ENCODE measurements at places on chromosomes 13 and 19. TPM values are rescaled to one million over a fixed set of nuclear protein-coding genes. Genes with fewer than 3 reads are reported as not detected.

DNA sequence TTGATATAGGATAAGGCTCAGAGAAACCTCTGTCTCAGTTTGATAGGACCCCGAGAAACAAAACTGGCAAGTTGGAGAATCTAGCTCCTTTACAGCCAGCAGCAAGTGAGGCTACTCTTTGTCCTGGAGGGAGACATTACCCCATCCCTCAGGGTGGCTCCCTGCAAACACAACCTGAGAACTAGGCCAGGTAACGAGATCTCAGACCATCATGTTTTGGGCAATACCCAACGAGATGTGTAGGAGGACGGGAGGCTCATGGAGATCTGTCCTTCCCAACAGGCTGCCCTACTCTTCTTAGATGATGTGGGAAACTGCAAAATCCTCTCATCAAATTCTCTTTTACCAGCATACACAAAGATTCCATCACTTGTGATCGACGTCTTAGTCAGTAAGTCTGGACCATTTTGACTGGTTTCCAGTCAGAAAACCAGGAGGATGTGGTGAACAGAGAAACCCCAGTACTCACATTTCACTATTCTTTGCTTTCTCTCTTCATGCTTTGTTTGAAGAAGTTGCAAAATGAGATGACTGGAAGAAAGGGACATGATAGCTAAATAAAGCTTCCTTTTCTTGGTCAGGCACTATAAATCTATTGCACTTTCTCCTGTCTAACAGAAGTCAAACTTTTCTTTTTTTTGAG is 6.0 kb upstream of the CTU1 start:
- no peak for DNase-seq

The UPK1A gene
- not detected for polyA plus RNA-seq

GRCh38 chr13:51329606-51330005 is 9.9 kb upstream of the SERPINE3 start:
- DNase-seq: no peak

The NTF4 gene
- not detected for polyA plus RNA-seq

The DCT gene
- not detected for polyA plus RNA-seq

- no peak for DNase-seq
These were observed 429.8 kb downstream of the FOXO1 start for GRCh38 chr13:40236566-40237168.

DNA sequence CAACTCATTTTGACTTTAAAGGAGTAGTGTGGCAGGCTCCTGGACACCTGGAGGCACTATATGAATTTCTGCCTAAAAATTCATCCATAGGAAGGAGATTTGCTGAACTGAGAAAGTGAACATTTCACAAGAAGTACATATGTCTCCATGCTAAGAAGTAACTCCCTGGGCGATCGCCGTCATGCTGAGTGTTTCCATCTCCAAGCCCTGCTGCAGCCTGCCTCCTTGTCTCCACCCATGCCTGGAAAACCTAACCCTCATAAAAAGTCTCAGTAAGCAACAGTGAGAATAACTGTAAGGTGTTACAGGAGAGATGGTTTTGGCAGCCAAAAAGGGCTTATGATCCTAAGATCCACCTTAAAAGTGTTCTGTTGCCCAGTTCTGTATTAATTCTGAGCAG is 251.3 kb downstream of the SHISA2 start:
- no peak for DNase-seq

DNA sequence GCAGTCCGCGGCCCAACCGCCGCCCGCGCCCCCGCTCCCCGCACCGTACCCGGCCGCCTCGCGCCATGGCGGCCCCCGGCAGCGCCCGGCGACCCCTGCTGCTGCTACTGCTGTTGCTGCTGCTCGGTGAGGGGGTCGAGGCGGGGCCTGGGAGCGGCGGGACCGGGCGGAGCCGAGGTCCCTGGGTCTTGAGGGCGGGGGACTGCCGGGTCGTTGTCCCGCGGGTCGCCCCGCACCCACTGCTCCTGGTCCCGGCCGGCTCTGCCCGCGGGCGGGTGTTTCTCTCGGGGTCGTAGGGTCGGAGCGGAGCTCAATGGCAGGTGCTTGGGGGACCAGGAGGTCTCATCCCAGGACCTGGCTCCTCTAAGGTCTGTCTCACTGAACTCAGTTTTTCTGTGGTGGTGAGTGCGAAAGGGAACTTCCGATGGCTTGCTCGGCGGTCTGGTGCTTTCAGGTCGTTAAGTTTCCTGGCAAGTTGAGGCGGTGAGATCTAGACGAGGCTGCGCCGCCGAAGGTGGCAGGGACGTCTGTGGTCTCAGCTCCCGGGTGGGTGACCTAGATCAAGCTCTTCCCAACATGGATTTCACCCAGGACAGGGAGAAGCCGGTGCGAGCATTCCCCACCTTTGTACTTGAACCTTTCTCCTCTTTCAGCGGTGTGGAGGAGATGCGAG is 467 bp downstream of the LAMP1 start:
- DNase-seq: peak; percentile 63

DNA sequence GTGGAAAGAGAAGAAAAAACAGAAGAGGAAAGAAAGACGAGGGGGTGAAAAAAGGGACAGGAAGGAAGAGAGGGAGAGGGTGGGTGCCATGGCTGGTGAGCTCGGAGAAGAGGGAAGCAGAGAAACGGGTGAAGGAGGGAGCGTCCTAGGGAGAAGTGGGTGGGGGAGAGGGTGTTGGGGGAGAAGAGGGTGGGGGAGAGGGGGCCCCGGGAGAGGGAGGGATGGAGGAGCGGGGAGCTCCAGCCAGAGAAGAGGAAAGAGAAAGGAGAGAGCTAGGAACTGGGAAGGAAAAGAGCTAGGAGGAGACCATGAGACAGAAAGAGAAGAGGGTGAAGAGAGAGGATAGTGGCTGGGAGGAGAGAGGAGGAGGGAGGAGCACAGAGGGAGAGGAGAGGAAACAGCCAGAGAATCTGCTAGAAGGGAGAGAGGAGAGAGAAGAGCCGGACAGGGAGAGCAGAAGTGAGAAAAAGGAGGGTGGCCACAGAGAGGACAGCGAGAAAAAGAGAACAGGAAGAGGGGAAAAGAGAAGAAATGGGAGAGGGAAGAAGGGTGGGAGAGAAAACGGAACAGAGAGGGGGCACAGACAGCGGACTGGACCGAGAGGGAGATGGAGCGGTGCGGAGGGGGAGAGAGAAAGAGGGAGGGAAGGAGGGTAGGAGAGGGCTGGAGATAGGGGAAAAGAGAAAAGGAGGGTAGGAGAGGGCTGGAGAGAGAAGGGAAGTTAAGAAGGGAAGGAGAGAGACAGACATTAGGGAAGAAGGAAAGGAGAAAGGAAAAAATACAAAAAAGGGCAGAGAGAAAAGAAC is 11.9 kb upstream of the GARIN5A start:
- DNase-seq: no peak

The LACC1 gene
- 5.9 TPM for polyA plus RNA-seq

DNA sequence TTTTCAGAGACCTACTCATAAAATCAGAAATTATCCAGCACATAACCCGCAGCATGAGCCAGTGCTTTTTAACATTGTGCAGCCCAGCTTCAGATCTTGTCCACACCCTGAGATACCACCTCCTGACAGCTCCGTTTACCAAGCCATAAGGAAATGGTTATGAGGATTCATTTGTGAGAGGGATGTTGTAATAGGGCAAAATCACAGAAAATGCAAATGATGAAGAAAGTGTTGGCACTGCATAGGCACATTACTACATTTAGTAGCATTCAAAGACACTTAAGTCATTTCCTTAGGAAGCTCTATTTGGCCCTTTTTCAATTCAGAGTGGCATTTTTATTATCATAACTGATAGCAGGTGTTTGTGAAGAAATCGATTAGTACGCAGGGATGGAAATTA is 277.5 kb downstream of the DNAJC15 start:
- no peak for DNase-seq

DNA sequence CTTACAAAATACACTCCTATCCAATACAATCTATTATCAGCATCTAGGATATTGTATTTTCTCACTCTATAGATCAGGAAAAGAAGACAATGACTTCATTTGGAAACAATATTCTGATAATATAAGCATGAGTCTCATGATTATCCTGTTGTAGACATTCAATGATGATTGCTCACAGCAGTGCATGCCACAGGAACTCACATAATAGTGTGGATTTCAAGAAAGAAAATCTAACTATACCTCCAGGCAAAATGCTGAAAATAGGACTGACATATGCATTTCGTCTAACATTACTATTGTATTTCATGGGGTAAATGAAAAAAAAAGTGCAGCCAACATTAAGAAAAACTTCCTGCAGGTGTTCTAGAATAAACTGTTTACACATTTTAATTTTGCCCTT is 122.6 kb downstream of the POSTN start:
- no peak for DNase-seq

DNA sequence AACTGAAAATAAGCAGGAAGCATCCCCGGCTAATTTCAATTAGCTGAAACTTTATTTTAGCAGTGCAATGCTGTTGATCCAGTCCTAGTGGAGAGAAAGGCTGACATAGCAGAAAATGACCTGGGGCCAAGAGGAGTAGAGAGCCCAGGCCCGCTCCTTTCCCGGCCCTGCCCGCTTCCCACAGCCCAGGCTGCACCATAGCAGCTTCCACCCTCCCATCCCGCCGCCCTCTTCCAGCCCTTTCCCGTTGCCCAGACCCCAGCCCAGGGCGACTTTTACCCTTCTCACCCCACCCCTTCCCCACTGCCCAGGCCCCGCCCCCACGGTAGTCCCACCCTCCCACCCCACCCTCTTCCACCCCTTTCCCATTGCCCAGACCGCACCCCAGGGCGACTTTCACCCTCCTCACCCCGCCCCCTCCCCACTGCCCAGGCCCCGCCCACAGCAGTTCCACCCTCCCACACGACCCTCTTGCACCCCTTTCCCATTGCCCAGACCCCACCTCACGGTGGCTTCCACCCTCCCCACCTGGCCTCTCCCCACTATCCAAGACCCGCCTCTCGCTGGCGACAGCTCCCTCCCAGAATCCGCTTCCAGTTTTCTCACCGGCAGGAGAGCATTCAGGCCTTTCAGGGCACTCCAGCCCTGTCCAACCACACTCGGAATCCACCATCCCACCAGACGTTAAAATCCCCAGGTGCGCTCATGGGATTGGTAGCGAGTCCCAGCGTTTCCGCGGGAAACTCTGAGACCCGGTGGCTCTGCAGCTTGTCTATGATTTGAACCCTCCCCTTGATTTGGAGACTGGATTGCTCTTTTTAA is 8.3 kb downstream of the ZNF160 start:
- DNase-seq: no peak

The TMEM272 gene
- not detected for polyA plus RNA-seq

The FGF21 gene
- polyA plus RNA-seq: not detected

- DNase-seq: no peak
These were observed 17.3 kb upstream of the ZNF14 start for GRCh38 chr19:19749908-19750841.

- DNase-seq: no peak
These were observed 1.9 kb downstream of the ZC3H4 start for GRCh38 chr19:47111682-47112165.

The ANKRD24 gene
- 0.43 TPM for polyA plus RNA-seq

GRCh38 chr19:5231857-5232678 is 108.5 kb downstream of the PTPRS start:
- DNase-seq: no peak

- no peak for DNase-seq
These were observed 83.3 kb upstream of the OLFM4 start for GRCh38 chr13:52945348-52945747.

GRCh38 chr19:55646889-55647731 is 902 bp upstream of the CCDC106 start:
- peak; percentile 71 for DNase-seq

The PABPC3 gene
- 0.14 TPM for polyA plus RNA-seq

DNA sequence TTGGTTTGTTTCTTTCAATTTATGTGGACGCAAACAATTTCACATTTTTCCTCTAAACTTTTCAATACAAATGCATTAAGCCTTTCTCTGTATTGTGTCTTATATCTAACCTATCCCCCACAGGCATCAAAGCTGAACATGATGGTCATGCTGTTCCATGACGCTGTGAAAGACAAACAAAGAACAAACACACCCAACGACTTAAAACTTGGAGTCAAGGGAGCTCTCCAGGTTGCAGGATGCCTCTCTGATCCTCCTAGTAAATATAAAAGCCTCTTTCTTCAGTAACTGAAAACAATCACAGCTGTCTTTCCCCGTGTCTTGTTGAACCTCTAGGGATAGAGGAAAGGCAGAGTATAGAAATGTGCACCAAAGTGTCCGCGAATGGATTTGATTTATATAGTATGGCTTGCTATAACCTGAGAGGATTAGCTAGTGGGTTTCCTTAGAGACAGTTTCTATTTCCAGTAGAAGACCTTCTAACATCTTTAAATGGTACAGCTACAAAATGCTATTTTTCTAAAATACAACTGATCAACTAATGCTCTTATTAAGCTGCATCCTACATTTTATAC is 43.1 kb downstream of the PCDH9 start:
- no peak for DNase-seq

DNA sequence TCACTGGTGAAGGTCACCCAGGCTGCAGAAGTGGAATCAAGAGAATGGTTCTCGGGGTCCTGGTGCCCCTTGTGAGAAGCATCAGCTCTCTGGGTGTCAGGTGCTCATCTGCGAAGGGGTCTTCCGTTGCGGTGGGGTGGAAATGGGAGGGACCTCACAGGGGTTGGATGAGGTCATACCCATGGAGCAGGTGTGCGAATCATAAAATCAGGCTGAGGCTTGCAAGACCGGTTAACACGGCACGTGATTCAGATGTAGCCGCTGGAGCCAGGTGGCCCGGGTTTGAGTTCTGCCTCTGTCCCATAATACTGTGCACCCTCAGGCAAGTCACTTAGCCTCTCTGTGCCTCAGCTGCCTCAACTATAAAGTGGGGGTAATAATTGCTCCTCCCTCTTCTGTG is 3.9 kb upstream of the KLK15 start:
- no peak for DNase-seq

DNA sequence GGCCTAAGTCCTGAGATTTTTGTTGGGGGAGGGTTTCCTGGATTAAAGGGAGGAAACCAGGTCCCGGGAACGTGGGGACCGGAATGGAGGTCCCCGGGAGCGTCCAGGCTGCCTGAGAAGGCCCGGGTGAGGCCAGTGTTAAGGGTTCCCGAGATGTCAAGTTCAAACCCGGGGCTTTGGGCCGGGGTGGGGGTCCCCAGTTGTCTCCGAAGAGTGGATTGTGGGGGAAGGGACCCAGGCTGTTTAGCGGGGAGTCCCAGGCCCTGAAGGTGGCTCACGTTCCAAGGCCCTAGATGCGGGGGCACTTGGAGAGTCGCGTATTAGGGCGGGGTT is 262 bp downstream of the COX7A1 start:
- no peak for DNase-seq

DNA sequence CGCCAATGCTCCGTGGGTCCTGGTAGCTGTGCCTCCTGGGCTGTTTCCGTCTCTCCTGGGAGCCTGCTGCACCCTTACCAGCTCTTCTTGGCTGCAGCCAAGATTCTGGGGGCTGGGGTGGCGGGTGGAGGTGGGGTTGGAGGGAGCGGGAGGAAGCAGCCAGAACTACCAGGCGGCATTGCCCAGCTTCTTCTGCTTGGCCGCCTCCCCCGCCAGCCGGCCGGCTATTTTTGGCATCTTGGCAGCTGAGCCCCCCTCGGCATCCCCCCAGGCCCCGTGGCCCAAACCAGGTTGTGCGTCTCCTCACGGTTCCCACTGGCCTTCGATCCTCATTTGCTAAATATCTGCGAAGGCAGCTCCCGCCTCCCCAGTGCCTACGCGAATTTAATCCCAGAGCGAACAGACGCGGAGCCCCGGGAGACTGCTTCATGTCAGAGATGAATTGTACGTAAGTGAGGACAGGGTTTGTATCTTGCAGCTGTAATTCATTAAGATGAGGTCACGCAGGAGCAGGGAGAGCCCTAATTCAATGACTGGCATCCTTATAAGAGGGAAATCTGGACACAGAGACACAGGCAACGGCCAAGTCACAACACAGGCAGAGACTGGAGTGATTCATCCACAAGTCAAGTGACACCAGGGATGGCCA is 12.8 kb upstream of the PEAK3 start:
- no peak for DNase-seq

The SULT2A1 gene
- not detected for polyA plus RNA-seq

Data from naive B cell (primary cell).